ENCODE measurements at places on chromosomes 3 and 15.

DNA sequence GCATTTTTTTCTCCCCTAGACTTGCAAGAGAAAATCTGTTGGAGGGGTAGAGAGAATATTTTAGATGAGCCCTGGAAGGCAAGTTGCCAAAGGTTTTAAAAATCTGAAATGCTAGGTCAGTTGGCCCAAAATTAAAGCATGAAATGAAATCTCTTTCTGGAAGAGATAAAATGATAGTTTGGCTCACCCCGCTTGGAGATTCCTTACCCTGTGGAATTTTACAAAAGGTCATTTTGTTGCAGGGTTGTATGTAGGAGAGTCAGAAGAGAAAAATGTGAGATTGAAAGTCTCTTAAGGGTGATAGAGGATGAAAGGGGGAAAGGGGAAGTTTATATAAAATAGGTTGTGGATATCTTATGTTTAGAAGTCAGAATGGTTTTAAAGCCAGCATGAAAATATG lies 277.8 kb downstream of the CD47 start:
- DNase-seq, result no peak

GRCh38 chr3:36804295-36805055 lies 40.1 kb upstream of the DCLK3 start:
- DNase-seq, result no peak

DNA sequence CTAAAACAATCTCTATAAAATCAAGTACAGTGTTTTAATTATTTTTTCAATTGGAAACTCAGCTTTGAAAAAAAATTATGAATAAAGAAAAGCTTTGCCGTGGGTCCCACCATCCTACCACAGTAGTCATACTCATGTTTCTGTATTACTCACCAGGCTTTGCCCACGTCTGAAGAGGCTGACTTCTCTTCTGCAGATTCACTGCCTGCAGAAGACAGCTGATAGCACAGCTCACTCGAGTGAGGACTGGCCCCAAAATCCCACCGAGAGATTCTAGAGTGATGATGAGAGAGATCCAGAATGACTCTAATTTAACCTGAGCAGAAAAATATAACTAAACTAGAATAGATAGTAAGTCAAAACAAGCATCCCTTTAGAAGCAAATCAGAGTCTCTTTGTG lies 11.9 kb downstream of the C2CD4B start:
- DNase-seq, result no peak

GRCh38 chr15:56148064-56148463 lies 95.6 kb downstream of the RFX7 start:
- DNase-seq, result no peak

- DNase-seq, result no peak
Observed at GRCh38 chr3:186394566-186395217, 32.7 kb upstream of the DGKG start.

DNA sequence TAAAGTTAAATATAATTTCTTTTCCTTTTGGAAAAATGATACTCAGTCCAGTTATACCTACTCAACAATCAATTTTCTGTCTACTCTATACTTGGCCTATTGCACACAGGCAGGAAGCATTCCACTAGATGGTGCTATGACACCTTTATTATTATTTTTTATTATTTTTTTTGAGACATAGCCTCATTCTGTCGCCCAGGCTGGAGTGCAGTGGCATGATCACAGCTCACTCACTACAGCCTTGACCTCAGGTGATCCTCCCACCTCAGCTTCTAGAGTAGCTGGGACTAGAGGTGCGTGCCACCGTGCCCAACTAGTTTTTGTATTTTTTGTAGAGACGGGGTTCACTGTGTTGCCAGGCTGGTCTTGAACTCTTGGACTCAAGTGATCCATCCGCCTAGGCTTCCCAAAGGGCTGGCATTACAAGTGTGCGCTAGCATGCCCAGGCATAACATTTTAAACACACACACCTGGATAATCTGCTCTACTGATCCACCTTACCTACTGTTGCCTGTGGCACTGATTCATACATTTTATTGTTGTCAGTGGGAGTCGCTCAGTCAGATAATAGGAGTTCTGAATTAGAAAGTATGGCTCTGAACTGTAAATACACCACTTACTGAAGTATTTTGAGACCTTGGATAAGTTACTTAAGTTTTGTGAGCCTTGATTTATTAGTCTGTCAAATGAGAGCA lies 56.2 kb downstream of the EIF3J start:
- DNase-seq, result peak; percentile 43

DNA sequence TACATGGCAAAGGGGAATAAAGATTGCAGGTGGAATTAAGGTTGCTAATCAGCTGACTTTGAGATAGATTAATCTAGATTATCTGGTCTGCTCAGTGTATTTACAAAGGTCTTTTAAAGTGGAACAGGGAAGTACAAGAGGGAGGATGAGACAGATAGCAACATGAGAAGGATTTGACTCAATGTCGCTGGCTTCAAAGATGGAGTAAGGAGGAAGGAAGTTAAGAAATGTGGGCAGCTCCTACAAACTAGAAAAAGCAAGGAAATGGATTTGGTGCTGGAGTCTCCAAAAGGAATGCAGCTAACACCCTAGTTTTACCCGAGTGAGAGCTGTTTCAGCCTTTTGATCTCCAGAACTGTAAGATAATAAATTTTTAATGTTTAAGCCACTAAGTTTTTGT lies 180.7 kb upstream of the TTC14 start:
- DNase-seq, result no peak

GRCh38 chr3:61964566-61964965 lies 403.2 kb downstream of the PTPRG start:
- DNase-seq, result no peak

DNA sequence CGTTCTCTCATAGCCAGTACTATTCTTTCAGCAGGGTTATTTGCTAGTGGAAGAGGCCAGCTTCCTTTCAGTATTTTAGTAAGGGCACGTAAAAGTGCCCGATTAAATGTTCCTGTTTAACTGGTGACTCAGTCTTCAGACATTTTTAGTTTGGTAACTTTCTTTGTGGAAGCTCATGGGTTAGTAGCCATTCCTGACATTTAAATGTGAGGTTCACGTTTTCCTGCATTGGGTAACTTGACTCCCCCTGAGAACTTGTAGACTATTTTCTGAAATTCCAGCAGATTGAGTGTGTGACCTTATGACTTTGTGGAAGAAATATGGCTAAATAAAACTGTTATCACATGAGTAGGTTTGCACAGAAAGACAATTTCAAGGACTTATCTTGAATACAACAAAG lies 16.9 kb downstream of the ABHD2 start:
- DNase-seq, result no peak

- DNase-seq, result no peak
Observed at GRCh38 chr15:29822100-29822683, at the start of gene TJP1. TSS of gene TJP1 (minus strand) at chr15:29822468. CDS start at chr15:29822028, 440 bp downstream.

GRCh38 chr3:73661265-73661664 lies 36.5 kb upstream of the PDZRN3 start:
- DNase-seq, result no peak

- no peak for DNase-seq
Observed at GRCh38 chr15:79088426-79089205, 2.0 kb downstream of the RASGRF1 start.

- peak; percentile 68 for DNase-seq
Observed at GRCh38 chr15:75067123-75067830, 43.9 kb downstream of the PPCDC start.

DNA sequence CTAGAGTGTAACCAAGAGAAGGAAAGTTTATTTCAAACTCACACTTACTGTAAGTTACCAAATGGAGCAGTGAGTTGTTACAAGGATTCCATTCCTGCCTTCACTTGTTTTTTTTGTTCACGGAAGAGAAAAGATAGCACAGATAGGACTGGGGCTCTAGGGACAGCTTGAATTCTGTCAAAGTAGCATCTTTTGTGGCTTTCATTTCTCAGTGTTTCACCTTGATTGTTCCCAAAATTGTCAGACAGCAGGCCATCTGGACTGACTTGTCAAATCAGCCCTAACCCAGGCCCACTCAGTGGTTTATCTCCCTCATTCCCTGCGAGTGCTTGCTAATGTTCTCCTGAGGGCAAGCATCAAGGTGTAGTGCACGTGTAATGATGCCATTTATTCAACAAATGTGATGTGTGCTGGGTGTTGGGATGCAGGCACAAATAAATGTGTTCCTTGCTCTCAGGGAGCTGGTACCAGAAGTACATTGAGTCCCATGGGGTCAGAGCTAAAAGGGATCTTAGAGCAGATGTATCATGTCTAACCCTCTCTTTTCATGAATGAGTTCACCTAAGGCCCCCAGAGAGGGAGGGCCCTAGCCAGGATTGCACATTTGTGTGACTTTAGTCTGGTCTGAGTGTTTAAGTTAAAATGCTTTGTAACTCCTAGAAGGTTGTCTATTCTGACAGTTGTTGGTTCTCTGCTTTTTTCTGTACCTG lies 49.1 kb downstream of the PDHB start:
- DNase-seq, result no peak

- no peak for DNase-seq
Observed at GRCh38 chr15:99149366-99149765, 44.5 kb downstream of the SYNM start.

- DNase-seq, result no peak
Observed at GRCh38 chr15:57890351-57890750, 175.2 kb downstream of the ALDH1A2 start.

GRCh38 chr15:80977627-80978036 lies 12.0 kb downstream of the MESD start:
- DNase-seq, result peak; percentile 47

DNA sequence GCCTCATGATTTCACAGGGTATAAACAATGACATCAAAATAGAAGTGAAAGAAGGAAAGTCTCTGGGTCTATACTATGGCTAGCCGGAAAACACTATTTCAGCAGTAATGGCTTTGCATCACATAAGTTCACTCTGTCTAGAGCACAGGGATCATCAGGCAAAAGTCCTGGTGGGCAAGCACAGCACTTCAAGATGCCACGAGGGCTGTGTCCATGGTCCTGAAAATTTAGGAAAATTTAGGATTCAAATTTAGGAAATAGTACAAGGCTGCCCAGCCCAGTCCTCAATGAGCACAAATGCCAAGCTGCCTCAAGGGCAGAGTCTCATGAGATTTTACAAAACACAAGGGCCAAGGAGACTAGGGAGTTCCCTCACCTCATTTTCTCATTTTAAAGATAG lies 54.1 kb downstream of the RORA start:
- no peak for DNase-seq

DNA sequence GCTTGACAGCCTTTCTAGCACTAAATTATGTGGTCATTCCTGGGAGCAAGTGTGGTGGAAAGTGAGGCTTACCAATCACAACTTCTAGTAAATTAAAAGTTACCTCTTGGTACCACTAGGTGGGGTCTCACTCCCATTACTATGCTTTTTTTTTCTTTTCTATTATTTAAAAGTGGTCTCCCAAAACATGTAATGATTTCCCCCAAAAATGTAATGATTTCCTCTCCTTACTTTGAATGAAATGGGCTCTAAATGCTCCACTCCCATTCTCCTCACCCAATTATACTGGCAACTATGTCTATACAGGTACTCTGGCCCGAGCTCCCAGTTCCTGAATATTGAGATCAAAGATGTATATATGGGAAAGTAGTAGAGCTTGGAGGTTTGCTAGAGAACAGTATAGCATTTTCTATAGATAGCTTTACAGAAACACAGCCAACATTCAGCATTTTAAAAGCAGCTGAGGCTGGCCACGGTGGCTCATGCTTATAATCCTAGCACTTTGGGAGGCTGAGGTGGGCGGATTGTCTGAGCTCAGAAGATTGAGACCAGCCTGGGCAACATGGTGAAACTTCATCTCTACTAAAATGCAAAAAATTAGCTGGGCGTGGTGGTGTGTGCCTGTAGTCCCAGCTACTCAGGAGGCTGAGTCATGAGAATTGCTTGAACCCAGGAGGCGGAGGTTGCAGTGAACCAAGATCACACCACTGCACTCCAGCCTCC lies 70.9 kb downstream of the DCUN1D1 start:
- peak; percentile 51 for DNase-seq

DNA sequence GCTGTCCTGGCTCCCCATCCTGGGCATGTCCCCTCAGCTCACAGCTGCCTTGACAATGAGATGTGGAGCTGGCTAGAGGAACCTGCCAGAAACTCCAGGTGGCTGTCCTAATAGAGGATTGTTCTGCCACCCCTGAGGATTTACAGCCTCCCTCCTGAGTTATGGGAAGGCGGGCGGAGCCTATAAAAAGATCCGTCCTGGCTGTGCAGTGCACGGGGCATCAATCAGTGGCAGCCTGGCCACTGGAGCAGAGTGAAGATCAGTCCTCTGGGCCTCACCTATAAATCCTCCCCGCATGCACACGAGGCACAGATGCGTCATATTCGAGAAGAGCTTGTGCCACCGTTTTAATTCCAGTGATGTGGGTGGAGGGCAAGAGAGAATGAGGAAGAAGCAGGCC lies 90.0 kb downstream of the MEGF11 start:
- DNase-seq, result no peak

- DNase-seq, result peak; percentile 0
Observed at GRCh38 chr3:145144361-145144760, 1016.6 kb downstream of the PLOD2 start.

GRCh38 chr3:134646086-134646485 lies 4.7 kb downstream of the KY start:
- DNase-seq, result no peak

DNA sequence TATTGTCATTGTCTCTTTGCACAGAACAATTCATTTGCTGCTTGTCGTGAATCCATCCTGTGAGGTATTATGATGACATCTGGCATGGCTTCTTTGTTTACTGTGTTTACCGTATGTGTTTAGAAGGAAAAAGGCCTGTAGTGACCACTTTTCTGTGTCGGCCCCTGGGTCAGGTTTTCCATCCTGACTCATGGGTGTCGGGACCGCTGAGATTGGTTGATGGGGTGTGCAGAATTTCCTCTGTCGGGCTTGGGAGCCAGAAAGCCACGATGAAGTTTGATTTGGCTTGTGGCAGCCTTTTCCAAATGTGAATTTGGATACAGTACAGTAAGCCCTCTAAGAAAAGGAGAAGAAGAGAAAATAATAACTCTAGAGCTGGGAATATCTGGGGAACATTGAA lies 113.5 kb downstream of the FNDC3B start:
- no peak for DNase-seq

DNA sequence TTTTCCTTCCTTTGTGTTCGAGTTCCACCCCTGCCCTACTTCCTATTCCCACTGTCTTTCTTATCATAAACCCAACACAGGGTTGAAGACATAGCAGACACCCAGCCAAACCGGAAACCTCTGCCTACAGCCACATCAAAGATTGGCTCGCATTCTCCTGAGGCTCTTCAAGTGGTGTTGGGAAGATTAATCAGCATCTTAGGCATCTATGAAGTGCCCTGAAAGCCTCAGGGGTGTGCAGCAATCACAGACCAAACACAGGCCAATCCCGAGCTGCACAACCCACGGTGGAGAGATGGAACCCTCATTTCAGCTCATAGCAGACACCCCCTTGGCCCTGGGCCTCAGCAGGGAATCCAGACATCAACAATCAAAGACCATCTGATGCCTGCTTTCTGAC lies 255.9 kb downstream of the XXYLT1 start:
- DNase-seq, result peak; percentile 47
